ENCODE measurements at places on chromosomes 3 and 15.

GRCh38 chr3:154919226-154919625 is 160.9 kb upstream of the MME start:
- no peak for DNase-seq

DNA sequence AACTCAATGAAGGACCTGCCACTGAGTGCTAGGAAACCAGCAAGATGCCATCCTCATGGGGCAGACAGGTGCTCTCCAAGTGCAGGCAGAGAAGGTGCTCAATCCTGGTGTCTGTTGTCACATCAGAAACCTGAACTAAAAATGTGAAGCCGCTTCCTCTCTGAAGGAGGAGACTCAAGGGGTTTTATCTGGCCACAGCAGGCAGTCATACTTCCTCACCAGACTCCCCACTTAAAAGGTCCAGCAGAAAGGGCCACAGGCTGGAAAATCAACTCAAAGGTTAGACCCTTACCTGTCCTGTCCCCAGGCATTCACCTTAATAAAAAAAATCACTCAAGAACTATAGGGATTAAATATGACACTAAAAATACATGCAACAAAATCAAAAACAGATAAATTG is 4.8 kb downstream of the CCDC12 start:
- DNase-seq, result no peak

GRCh38 chr3:110227991-110228390 is 843.6 kb upstream of the NECTIN3 start:
- no peak for DNase-seq

DNA sequence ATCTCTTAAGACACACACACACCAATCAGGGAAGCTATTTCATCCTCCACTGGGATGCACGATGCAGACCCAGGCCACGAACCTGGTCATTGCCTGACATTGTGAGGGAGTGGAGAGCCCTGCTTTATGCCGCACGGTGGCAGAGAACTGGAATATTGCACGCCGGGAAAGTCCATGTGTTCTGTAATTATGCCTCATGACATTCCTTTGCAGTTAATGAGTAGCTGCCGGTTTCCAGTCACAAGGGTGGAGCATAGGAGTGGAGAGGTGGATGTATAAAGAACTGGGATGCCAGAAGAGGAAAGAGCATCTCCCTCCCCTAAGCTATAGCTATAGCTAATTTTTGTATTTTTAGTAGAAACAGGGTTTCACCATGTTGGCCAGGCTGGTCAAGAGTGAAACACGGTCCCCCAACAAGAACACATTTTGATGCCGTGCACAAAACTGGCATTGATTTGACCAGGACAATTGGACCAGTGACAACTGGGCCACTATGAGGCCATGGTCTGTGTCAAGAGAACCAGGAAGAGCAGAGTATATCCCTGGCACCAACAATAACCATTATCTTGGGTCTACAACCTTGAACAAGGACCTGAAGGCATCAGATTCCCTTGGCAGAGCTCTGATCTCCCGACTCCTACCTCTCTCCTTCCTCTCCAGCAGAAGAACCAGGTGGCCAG is 51.4 kb downstream of the SH3BP5 start:
- no peak for DNase-seq

DNA sequence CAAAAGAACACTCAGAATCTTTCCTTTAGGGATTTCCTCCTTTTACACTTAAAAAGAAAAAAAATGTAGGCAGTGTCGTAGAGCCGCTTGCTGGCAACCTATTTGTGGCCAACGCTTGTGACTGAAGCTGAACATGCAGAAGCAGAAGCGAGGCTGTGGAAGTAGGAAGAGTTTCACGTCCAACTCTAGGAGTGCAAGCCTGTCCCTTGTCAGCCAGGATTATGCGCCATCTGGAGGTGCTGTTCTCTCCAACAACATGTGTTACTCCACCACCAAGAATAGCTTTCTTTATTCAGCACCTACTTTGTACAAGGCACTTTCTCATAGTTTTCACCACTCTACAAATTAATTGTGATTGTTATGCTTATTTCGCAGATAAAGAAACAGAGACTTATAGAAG is 223.2 kb upstream of the LMCD1 start:
- DNase-seq, result peak; percentile 2

- peak; percentile 76 for DNase-seq
These were observed at the start of gene TTLL3 for GRCh38 chr3:9809615-9810432. Gene TTLL3 (plus strand): TSS chr3:9810262. CDS start chr3:9810662, 400 bp downstream.

GRCh38 chr3:50817756-50818529 is 143.2 kb downstream of the DOCK3 start:
- no peak for DNase-seq

Data from EH (cell line).